RCC 7860 (cell line): ENCODE measurements at places on chromosomes 11 and 22.

DNA sequence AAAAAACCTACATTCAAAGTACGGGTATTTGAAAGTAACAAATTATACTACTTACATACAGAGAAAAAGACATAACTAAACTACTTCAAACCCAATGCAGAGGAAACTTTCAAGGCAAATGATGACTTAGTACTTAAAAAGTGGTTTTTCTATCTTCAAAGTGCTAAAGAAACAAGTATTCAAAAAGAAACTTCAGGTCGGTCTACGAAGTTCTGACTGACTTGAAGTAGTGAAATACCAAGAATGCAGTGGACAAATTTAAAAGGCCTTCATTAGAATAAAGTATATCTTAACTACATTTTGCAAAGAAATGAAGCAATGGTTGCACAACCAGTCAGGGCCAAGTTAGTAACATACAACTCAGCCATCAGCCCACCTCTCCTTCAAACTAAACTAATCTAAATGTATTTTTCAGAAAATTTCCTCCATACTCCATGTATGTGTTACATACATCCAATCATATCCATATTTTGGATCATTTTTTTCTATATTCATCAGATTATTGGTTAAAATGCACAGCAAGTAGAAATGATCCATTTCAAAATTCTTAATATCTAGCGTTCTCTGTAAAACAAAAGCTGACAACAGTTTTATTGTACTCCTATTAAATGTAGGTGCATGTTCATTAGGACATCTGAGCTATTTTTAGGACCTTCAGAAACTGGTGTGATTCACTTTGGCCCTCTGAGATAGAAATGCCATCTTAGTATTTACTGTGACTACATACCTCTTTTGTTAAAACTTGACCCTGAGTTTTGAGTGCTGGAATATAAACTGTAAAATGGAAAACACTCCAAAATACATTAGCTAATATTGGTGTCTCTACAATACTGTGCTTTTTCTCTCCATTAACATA, 49.9 kb downstream of the BIRC2 start:
- DNase-seq, result no peak

GRCh38 chr11:32830796-32831195, 1.1 kb downstream of the PRRG4 start:
- DNase-seq, result no peak

GRCh38 chr11:14095882-14096281, 133.4 kb downstream of the SPON1 start:
- DNase-seq, result no peak

DNA sequence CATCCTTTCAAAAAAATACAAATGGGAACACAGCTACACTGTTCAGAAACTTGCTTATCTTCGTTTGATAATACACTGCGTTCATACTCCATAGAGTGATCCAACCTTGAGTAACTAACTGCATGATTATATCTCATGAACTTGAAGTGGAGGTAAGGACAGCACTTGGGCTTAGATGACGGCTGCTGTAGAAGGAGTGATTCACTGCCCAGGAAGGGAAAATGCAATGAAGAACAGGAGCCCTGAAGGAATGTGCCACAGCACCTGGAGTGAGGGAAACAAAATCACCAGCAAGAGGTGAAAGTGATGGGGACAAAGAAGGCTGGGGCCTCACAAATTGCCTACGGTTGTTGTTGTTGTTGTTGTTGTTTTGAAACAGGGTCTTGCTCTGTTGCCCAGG, 44.1 kb upstream of the SC5D start:
- no peak for DNase-seq

- DNase-seq, result peak; percentile 83
Measured at GRCh38 chr22:41305646-41306045, 4.3 kb downstream of the ZC3H7B start.
